Stimulated activated CD8-positive, alpha-beta memory T cell treated with anti-CD3 and anti-CD28 coated beads, Interleukin-7, amount 100 ng/mL, for 1 hour (primary cell): ENCODE measurements at places on chromosomes 6 and 20.

GRCh38 chr20:38680500-38681306 is 43.6 kb upstream of the SLC32A1 start:
- DNase-seq = no peak

GRCh38 chr6:125793280-125793679 is 2.5 kb downstream of the NCOA7 start:
- no peak for DNase-seq

DNA sequence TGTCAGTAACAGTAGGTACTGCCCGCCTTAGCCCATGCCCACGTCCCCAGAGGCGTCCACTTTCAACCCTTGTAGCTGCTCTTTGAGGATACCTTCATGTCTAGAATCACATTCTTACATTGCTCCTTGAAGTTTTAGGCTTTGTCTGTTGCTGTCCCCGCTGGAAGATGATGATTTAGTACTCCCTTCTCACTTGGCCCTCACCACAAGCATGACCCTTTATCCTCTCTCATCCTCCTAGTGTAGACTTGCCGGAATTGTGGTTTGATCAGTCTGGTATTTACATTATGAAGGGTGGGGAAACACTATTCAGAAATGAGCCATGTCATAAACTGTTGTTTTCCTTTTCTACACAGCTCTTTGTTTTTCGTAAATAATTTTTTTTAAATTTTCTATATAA is 87.4 kb downstream of the ARID1B start:
- DNase-seq = no peak

DNA sequence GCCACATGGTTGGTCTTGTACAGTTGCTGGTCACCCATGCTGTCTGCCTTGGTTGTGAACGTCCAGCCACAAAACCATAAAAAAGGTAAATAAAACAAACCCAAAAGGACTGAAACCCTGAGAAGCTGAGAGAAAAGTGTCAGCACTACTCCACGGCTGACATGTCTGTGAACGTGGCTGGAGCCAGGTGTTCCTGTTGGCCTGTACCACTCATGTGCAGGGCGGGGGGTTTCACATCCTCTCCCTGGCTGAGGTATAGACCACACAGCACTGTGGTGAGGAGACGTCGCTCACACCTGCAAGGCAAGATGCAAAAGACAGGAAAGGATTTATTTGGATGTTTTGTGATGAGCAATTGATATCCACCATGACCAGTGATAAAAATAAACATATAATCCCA is 51.9 kb upstream of the MRPS10 start:
- DNase-seq = no peak

- no peak for DNase-seq
These were observed 95.6 kb upstream of the RALGAPA2 start for GRCh38 chr20:20808016-20808415.

DNA sequence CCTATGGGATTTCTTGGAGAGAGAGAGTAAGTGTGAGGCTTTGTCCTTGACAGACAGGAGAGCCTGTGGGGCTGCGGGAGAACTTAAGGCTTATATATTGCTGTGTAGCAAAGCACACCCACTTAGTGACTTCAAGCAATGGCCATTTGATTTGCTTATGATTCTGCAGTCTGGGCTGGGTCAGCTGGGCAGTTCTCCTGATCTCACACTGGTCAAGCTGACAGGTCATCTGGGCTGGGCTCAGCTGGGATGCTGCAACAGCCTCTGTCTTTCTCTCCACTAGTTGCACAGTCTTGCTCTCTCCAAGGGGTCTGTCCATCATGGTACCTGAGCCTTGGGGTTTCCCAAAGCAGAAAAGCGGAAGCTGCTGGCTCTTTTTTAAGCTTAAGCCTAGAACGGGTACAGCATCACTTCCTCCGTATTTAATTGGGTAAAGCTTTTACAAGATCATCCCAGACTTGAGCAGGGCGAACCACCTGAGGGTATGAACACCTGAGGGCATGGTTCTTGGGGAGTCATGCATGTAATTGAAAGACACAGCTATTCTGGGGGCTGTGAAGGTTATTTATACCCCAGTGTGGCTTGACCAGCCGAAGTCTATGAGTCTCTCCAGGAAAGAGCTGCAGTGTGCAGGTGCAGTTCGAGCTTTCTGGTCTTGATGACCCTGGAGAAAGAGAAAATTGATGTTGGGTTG is 13.3 kb upstream of the GGTLC1 start:
- DNase-seq = no peak

- DNase-seq = peak; percentile 24
These were observed 26.0 kb downstream of the PTGIS start for GRCh38 chr20:49541733-49542513.

- no peak for DNase-seq
These were observed 470.5 kb downstream of the COL12A1 start for GRCh38 chr6:74735304-74735703.

DNA sequence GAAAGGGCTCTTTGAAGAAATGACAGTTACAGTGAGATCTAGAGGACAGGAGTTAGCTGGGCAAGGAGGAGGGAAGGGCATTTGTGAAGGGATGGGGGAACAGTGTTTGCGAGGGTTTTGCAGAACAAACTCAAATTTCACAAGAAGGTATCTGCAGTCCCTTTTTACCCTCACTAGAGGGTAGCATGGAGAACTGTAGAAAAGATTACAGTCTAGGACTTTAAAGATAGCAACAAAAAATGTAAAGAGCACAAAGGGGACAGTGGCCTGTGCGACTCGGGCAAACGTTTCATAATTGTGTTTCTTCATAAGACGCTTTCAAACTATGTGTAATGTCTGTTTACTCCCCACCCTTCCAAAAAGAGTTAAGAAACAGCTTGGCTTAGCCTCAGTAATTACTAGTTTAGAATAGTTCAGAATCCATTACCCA is 21.2 kb upstream of the ASXL1 start:
- no peak for DNase-seq

DNA sequence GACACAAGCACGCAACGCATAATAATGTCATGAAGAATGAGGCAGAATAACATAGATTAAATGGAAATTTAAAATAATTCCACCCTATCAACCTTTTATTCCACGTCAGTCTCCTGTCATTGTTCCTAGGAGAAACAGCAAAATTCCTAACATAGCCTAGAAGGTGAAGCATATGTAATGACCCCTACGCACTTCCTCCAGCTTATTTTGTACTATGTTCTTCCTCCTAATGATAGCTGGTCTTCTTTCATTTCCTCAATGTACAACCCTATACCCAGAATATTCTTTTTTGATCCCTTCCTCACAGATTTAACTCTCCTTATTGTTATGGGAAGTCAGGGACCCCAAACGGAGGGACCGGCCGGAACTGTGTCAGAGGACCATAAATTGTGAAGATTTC is 122.0 kb upstream of the CARMIL1 start:
- DNase-seq = no peak

GRCh38 chr6:99868074-99868702 is 125.8 kb downstream of the MCHR2 start:
- peak; percentile 49 for DNase-seq

GRCh38 chr6:157909282-157909664 is 72.4 kb upstream of the SYNJ2 start:
- no peak for DNase-seq

- no peak for DNase-seq
These were observed 141.5 kb downstream of the KLHL32 start for GRCh38 chr6:97066056-97066455.

- DNase-seq = no peak
These were observed 387.9 kb downstream of the ADGRB3 start for GRCh38 chr6:69022993-69023392.

GRCh38 chr6:159008656-159009288 is 8.8 kb upstream of the RSPH3 start:
- no peak for DNase-seq

- no peak for DNase-seq
These were observed 113.2 kb downstream of the CEBPB start for GRCh38 chr20:50303573-50304500.

- DNase-seq = no peak
These were observed 150.3 kb downstream of the MBOAT1 start for GRCh38 chr6:20061952-20062351.

GRCh38 chr6:150925976-150926375 is 60.5 kb downstream of the MTHFD1L start:
- DNase-seq = no peak

- no peak for DNase-seq
These were observed 34.3 kb upstream of the TULP4 start for GRCh38 chr6:158278004-158278403.

GRCh38 chr20:33566781-33567603 is 77.1 kb downstream of the CBFA2T2 start:
- no peak for DNase-seq

GRCh38 chr6:40011844-40012243 is 77.6 kb upstream of the MOCS1 start:
- no peak for DNase-seq
